Left kidney (tissue), 8 donors: ENCODE measurements at places on chromosomes 6 and 20.

GRCh38 chr6:147879031-147879580 lies 370.6 kb downstream of the SAMD5 start:
- no peak for DNase-seq

GRCh38 chr6:162290846-162291465 lies 436.6 kb downstream of the PRKN start:
- DNase-seq: no peak

DNA sequence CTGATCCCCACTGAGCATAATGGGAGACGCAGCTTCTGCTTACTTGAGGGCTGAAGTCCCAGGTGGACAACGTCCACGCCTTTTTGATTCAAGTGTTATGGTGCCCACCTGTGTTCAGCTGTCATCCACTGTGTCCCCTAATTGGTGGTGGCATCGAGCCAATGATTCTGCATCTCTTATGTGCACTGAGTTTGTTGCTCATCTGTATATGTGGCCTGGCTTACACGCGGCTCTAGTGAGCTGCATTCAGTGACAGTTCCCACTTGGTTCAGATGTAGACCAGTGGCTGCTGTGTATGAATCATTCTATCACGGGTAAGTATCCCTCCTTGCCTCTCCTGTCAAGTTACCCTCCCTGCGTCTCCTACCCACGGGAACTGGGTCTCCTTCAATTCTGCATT lies 131.2 kb upstream of the CLDN20 start:
- no peak for DNase-seq

DNA sequence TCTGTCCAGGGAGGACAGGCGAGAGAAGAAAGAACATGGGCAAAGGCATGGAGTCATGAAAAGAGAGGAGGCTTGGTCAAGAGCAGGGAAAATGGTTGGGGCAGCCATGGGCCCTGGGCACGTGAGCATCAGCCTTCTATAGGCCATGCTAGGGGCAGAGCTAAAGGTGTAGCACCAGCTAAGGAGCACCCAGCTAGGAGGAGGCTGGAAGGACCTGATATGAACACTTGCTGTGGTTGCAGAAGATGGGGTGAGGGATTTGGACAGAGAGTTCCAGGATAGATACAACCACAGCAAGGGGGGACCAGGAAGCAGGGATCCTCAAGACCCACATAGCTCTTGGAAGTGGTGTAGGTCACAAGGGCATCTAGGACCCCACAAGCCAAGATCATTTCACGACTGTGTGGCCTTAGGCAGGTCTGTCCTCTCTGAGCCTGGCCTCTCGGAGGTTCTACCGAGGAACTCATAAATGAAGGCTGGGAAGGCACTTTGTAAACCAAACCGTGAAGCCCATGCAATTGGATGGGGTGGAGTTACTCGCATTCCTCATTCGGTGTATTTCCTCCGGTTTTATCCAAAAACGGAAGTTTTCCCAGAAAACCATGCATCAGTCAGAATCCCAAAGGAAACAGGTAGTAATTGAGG lies 74.0 kb upstream of the TOP1 start:
- no peak for DNase-seq

- peak; percentile 73 for DNase-seq
Observed at GRCh38 chr20:45911486-45912343, at the start of gene PLTP. Gene PLTP (minus strand): TSS chr20:45912155. CDS start chr20:45911452, 703 bp downstream.

DNA sequence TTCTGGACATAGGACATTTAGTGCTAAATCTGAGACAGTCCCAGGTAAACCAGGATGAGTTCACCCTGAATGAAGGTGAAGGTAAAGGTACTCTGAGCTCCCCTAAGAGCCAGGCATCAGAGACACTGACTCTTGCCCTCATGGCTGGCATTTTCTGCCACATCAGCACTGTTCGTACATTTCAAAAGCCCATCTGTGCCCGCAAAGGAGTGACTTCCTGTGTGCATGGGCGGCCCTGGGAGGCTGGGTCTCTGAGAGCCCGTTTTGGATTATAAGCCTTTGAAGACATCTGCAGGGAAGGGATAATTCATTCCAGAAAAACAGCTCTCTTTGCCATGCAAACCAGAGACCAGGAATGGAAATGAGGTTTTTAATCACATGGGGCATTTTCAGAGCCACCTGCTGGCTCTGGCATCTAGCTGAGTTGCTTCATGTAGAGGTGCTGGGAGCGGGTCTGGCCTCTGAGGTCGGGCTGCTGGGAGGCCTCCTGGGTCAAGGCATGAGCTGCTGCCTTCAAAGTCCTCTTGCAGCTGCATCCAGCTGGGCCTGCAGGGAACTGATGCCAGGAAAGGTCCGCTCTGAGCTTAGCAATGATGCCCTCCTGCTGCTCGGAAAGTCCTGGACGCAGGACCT lies 348.3 kb downstream of the DHX35 start:
- no peak for DNase-seq

DNA sequence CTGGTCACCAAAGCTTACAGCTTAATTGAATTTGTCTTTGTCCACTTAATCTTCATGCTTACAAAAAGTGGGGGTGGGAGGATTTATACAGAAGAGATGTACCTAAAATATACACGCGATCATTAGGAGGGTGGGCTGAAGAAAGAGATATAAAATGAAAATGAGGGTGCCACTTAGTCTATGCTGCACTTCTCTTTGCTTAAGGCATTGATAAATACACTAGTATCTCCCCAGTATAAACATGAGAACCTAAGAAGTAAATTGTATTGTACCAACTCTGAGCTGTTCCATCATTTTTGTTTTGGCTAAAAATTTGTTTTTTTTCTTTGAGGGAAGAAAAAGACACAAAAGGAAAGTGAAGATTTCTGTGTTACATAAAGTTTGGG lies 170.8 kb upstream of the ZNF217 start:
- DNase-seq: no peak

DNA sequence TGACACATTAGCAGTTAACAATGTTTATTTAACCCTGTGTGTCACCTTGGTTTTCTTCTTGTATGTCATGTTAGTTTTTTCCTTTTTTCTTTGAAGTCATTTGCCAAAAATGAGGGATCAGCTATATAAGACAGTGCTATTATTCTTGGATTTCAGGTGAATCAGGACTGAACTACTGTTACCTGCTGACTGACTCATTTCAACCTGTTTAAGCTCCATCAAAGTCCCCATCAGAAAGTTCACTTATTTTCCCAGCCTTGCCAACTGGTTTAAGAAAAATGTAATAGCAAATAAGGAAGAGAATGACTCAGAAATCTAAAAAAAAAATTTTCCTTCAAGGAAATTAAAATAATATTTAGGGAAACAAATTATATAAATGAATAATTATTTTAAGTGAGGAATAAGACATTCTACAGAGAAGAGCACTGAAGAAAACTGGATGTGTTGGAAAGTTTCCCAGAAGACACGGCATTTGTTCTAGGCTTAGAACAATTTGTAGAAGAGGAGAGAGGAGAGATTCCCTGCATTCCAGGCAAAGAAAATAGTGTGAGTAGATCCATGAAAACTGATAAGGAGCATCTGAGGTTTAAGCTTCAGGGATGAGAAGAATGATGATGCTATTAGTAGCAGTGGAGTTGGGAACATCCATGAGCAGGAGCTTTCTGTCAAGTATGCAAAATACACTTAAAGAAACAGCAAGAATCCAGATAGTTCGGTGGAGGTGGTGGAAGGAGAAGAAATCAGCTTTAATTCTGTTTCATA lies 84.9 kb upstream of the SIM1 start:
- DNase-seq: no peak

DNA sequence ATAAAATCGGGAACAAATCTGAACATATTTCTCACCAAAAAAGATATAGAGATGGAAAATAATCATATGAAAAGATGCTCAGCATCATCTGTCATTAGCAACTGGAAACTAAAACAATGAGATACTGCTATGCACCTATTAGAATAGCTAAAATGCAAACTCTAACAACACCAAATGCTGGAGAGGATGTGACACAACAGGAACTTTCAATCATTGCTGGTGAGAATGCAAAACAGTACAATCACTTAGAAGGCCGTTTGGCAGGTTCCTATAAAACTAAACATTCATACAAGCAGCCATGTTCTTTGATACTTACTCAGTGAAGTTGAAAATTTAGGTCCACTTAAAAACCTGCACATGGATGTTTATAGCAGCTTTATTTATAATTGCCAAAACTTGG lies 67.0 kb downstream of the FAM50B start:
- DNase-seq: no peak

DNA sequence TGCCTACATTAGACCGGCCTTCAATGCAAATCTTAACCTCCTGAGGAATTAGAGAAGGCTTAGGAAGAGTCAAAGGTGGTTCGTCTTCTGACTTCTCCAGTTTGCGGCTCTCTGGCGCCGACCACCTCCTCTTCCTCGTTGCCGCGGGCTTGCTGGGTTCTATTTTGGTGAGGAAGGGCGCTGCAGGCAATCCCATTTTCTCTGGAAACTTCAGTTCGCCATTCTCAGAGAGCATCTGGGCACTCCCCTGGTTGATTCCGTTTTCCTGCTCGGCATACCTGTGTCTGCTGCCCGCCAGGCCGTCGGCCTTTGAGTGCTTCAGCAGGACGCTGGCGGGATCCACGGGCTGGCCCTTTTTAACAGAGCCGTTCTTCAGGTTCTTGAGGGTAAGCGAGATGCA lies 67.9 kb downstream of the GMPR start:
- DNase-seq: no peak

- no peak for DNase-seq
Observed at GRCh38 chr20:46252352-46253091, 55.8 kb downstream of the CDH22 start.

- peak; percentile 93 for DNase-seq
Observed at GRCh38 chr6:156953479-156954146, 176.4 kb downstream of the ARID1B start.

- peak; percentile 4 for DNase-seq
Observed at GRCh38 chr6:119173249-119174084, 95.0 kb upstream of the FAM184A start.

DNA sequence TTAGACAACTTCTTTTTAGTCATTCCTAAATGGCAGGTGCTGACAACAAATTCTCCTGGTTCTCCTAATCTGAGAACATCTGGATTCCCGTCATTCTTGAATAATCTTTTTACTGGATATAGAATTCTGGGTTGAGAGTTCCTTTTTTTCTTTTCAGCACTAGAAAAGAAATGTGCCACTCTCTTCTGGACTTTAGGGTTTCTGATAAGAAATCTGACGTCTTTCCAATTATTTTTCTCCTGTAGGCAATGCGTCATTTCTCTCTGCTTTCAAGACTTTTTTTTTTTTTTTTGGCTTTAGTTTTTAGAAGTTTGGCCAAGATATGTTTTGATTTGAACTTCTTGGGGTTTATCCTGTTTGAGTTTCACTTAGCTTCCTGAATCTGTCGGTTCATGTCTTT lies 66.1 kb upstream of the RNF24 start:
- no peak for DNase-seq

GRCh38 chr6:11366183-11366933 lies 133.9 kb upstream of the NEDD9 start:
- no peak for DNase-seq

DNA sequence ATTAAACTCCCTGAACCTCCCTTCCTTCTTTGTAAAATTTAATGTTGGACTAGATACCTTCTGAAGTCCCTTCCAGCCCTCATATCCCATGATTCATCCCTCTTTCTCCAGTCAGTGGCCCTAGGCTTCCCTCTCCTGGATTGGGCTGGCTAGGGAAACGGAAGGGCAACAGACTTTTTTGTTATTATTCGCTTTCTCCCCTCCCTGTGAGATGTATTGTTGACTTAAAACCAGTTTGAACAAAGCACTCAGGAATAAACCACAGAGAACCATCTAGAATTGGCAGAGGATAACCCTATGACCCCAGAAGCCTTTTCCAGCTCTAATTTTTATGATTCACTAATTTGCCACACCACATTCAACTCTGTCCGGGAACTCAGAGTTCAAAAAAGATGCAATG lies 239.7 kb upstream of the SUPT3H start:
- no peak for DNase-seq

DNA sequence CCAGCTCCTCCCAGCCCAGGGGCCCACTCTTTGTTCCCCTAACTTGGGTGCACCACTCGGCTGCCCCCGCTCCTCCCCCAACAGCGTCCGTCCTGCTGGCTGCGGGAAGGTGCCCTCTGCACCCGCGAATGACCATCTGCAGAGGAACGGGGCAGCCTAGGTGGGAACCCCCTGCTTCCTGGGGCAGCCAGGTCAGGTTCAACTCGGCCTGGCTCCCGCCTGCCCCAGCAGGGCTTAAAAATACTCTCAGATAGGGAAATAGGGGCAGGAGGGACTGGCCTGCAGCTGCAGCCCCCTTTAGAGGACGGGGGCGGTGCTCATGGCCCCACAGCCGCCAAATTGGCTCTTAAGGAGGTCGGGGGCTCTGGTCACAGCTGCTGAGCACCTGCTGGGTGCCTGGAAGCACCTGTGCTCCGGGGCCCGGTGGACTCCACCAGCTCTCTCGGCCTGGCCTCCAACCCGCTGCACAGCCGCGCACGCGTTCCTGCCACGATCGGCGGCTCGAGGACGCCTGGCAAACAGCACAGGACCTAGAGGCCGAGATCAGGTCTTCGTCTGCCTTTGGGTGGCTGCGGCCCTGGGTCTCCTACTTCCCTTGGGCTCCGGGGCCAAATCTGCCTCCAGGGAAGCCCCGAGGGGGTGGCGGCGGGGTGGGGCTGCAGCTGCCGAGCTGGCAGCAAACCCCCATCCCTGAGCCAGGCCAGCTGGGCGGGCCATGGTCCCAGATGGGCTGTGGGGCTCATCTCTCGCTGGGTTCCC lies 700 bp upstream of the LAMA5 start:
- DNase-seq: no peak

- DNase-seq: peak; percentile 69
Observed at GRCh38 chr6:129498950-129499842, 210.8 kb downstream of the ARHGAP18 start.

GRCh38 chr6:156697225-156697830 lies 79.8 kb upstream of the ARID1B start:
- DNase-seq: no peak

DNA sequence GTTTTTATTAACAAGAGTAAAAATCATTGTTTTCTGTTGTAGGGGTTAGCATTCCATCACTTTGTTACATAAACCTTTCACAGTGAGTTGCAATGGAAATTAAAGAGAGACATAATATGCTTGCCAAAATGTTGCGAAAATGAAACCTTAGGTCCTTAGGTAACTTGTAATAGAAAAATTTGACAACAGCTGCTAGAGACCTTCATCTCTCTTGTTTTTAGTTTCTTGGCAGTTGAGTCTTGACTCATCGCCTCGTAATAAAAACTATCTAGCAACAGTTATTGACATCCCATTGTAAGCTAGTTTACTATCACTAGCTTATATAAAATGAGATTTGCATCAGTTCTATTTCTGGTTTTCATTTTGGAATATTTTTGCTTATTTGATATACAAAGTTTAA lies 179.0 kb upstream of the MMS22L start:
- no peak for DNase-seq

DNA sequence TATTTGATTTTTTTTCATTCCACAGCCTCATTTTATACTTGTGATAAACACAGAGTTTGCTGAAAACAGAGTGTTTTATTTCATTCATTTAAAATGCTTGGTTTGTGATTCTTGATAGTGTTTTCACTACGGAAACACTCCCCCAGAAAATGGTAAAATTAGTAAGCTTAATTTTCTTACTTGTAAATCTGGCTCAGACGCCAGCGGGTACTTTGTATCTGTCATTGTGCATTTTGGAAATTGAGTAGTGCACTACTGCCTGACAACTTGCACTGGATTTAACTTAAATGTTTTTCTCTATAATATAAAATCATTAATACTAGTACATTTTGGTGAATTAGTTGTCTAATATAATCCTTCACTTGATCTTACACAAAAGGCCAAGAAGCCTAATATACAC lies 37.0 kb upstream of the HINT3 start:
- no peak for DNase-seq

- DNase-seq: no peak
Observed at GRCh38 chr6:30898750-30899360, 9.2 kb upstream of the GTF2H4 start.

- no peak for DNase-seq
Observed at GRCh38 chr6:122075917-122076316, 323.5 kb upstream of the HSF2 start.

GRCh38 chr6:36649701-36650484 lies 28.6 kb upstream of the CDKN1A start:
- DNase-seq: no peak
